Activated CD4-positive, alpha-beta T cell treated with anti-CD3 and anti-CD28 coated beads for 36 hours (primary cell): ENCODE measurements at places on chromosomes 2 and 18.

DNA sequence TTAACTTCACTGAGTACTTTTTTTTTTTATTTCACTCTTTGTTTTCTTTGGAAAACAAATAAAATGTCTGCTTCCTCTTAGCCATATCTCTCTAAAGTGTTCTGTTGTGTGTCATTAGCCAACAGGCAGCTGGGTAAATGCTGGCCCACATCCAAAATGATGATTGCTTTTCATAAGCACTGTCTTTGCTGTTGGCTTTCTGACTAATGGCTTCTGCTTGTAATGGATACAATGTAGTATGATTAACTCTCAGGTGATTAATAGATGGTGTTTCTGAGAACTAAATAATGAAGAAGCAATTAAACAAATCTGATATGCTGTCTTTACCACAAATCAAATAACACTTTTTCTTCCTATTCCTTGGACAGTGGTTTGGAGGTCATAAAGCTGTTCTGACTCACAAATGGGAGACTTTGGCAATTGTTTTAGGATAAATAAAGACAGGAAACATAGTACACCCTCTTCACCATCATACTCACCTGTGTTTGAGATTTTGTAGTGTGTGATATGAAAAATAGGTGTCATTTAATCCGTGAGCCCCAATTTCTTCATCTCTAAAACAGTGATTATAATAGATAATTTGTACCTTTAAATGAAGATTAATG lies 888.4 kb downstream of the TSN start:
- H3K27me3 ChIP-seq, result no peaks in the 10 kb centered on the region
- H3K27ac ChIP-seq, result no peak overlapping the region
- no peak for DNase-seq
- no peak overlapping the region for H3K4me3 ChIP-seq

- no peak overlapping the region for H3K4me3 ChIP-seq
- peaks cover 3% of the 10 kb centered on the region for H3K27me3 ChIP-seq
- DNase-seq, result peak; percentile 76
- H3K36me3 ChIP-seq, result peaks cover 3% of the 10 kb centered on the region
- no peak overlapping the region for H3K27ac ChIP-seq
Observed at GRCh38 chr2:102094917-102095316, 47.6 kb upstream of the IL1R1 start.

GRCh38 chr18:50013363-50014138 lies 181.4 kb downstream of the MYO5B start:
- no peak overlapping the region for H3K4me3 ChIP-seq
- no peak for DNase-seq
- no peak overlapping the region for H3K27ac ChIP-seq
- no peaks in the 10 kb centered on the region for H3K4me1 ChIP-seq
- H3K27me3 ChIP-seq, result peaks cover 3% of the 10 kb centered on the region

DNA sequence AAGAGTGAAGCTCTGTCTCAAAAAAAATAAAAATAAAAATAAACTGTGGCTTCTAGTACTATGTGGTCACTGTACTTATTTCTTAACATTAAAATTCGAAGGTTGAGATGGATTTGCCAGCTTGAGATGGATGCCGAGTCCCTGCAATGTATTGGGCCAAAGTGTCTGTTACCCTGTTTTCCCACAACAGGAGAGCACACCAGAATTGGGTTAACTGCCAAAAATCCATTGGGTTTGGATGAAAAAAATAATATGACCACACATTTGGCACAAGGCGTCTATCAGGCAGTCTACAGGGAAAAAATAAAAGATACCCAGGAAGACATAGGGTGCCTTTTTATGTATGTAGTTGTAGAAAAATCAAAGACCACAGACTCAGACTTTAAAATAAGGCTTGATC lies 19.2 kb upstream of the MAPRE3 start:
- H3K4me1 ChIP-seq, result no peaks in the 10 kb centered on the region
- no peaks in the 10 kb centered on the region for H3K36me3 ChIP-seq
- no peak overlapping the region for H3K4me3 ChIP-seq
- no peak overlapping the region for H3K27ac ChIP-seq

GRCh38 chr18:45165176-45165713 lies 450.0 kb upstream of the SLC14A2 start:
- peaks cover 10% of the 10 kb centered on the region for H3K27me3 ChIP-seq
- no peaks in the 10 kb centered on the region for H3K36me3 ChIP-seq
- no peak overlapping the region for H3K4me3 ChIP-seq
- H3K4me1 ChIP-seq, result no peaks in the 10 kb centered on the region

DNA sequence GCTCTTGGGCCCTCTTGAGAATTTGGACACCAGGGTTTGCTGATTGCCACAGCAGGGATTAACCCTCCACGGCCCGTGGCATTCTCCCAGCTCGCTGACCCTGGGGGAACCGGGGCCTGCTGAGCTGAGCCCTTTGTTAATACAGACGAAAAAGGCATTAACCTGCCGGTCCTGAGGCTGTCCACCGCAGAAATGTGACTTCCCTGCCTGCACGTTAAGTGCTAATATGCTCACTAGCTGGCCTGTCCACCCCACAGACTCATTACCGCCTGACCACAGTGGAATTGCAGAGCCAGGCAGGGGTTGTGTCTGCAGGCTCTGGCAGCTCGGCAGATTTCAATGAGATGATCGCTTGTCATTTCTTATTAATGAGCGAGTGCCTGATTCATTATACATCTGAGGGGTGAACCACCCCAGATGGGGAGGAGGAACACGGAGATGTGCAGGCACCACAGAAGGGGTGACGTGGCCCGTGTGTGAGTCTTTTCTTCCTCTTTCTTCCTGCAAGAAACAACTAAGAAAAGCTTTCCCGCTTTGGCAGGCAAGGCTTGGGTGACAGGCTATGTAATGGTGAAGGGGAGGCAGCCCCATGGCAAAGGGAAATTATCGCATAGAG lies 126.0 kb downstream of the GLI2 start:
- peaks cover 5% of the 10 kb centered on the region for H3K27me3 ChIP-seq
- H3K27ac ChIP-seq, result no peak overlapping the region
- H3K36me3 ChIP-seq, result no peaks in the 10 kb centered on the region
- no peak overlapping the region for H3K4me3 ChIP-seq
- no peaks in the 10 kb centered on the region for H3K4me1 ChIP-seq

- DNase-seq, result peak; percentile 95
- H3K27ac ChIP-seq, result peak within 1 kb of the TSS; percentile 86
- H3K27me3 ChIP-seq, result peaks cover 5% of the 10 kb centered on the region
- peaks cover 20% of the 10 kb centered on the region for H3K36me3 ChIP-seq
Observed at GRCh38 chr18:79395761-79396404, at the start of gene NFATC1. Gene NFATC1 (plus strand): TSS chr18:79395930. CDS start chr18:79396225, 295 bp downstream.

DNA sequence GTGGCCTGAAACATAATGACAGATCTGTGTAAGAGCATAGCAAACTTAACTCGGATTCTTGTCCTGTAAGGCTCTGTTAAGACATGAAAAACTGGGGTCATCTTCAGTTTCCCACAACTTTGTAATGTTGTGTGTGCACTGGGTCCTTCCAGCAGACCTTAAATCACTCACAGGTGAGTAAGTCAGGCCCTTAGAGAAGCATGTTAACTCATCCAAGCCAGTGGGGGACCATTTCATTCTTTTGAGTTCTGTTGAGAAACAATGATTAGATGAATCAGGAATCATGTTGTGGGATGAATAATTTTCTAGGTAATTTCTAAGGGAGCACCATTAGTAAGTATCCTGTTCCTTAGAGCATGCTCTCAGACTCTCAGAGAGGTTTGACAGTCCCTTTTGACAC lies 167.1 kb downstream of the ESCO1 start:
- H3K36me3 ChIP-seq, result no peaks in the 10 kb centered on the region
- H3K4me1 ChIP-seq, result no peaks in the 10 kb centered on the region
- DNase-seq, result no peak
- no peak overlapping the region for H3K27ac ChIP-seq
- H3K4me3 ChIP-seq, result no peak overlapping the region

- H3K27ac ChIP-seq, result no peak overlapping the region
- peaks cover 8% of the 10 kb centered on the region for H3K36me3 ChIP-seq
- H3K4me3 ChIP-seq, result no peak overlapping the region
- no peaks in the 10 kb centered on the region for H3K4me1 ChIP-seq
- DNase-seq, result no peak
Observed at GRCh38 chr2:128037649-128038048, 9.8 kb upstream of the SAP130 start.
